ENCODE measurements at places on chromosomes 1 and 21. TPM values are rescaled to one million over a fixed set of nuclear protein-coding genes. Genes with fewer than 3 reads are reported as not detected.

The AGRN gene
- 227 TPM for total RNA-seq

The GPR25 gene
- total RNA-seq, result not detected

The S100A6 gene
- 1,381 TPM for total RNA-seq

The HSD3B2 gene
- total RNA-seq, result not detected

The SPRR2B gene
- not detected for total RNA-seq

The C8B gene
- total RNA-seq, result not detected

The LAPTM5 gene
- 34.2 TPM for total RNA-seq

The SPOCD1 gene
- 39.8 TPM for total RNA-seq

The HIVEP3 gene
- 10.1 TPM for total RNA-seq

The MYOC gene
- total RNA-seq, result 0.75 TPM

The CENPL gene
- 4.2 TPM for total RNA-seq

The IL19 gene
- not detected for total RNA-seq
